ENCODE measurements at places on chromosomes 12 and 14. TPM values are rescaled to one million over a fixed set of nuclear protein-coding genes. Genes with fewer than 3 reads are reported as not detected.

GRCh38 chr14:24441904-24442239 lies 704 bp downstream of the SDR39U1 start:
- no peak for DNase-seq

The KLRD1 gene
- total RNA-seq: 3.5 TPM

- peak; percentile 46 for DNase-seq
Measured at GRCh38 chr12:113462117-113462774, 9.4 kb downstream of the LHX5 start.

The CLEC1A gene
- total RNA-seq: not detected

The IFNG-AS1 gene
- total RNA-seq: not detected

- DNase-seq: no peak
Measured at GRCh38 chr14:34368115-34368970, 93.7 kb downstream of the SPTSSA start.

DNA sequence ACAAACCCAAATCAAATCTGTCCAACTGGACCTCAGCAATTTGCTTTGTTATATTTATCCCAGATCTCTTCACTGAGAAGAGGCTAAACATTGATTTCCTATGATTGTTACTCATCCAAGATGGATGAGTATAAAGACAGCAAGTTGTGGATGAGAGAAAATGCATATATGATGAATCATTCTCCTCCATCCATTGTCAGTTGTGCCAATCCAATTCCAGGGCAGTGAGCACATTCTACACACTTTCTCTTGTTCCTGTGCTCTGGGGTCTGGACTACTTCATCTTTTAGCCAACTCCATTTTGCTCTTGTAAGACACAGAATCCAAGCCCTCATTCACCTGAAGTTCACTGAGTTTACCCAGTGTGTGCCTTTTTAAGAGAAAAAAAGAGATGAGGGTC lies 105.7 kb downstream of the GCH1 start:
- no peak for DNase-seq

DNA sequence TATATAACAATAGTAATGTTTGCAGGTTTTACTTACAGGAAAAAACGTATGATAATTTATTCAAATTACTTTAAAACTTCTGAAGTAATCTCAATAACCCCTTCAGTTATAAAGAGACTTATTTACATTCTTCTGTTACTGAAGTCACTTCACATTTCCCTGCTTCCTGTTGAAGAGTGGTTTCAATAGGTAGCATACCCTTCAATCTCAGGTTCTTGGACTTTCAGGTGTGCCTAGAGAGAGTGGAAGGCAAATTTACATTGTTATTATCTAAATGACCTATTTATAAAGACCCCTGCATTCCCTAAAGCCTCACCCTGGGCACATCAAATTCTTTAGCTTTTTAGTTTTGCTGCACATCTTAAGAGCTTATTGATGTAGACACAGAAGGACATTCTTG lies 137.6 kb upstream of the AEBP2 start:
- DNase-seq: no peak

The CISTR gene
- not detected for total RNA-seq

DNA sequence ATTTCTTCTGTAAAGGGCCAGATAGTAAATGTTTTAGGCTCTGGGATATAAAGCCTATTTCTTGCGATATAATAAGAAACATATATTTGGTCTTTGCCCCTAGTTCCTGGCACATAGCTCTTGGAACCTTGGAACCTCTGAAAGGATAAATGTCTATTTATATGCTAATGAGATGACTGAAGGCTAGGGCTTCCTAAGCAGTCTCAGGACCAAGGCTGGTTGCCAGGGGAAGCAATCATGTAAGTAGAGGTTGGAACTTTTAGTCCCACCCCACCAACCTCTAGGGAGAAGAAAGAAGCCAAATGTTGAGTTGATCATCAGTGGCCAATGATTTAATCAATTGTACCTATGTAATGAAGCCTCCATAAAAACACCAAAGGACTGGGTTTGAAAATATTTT lies 26.6 kb upstream of the NFYB start:
- no peak for DNase-seq

The PGAM5 gene
- 80.7 TPM for total RNA-seq

DNA sequence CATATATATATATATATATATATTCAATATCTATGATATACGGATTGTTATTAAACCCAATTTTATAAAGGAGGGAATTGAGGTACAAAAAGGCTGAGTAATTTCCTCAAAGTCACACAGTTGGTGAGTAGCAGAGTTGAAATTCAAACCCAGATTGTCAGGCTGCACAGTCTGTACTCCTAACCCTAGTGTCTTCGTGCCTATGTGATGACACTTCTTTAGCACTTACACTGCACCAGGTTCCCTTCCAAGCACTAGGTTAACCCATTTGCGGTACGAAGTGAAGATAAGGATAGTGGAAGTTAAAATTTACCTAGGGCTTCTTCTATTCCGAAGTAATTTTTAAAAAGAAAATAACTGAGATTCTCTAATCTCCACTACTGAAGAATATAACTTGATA lies 125.1 kb upstream of the TSPAN8 start:
- no peak for DNase-seq

GRCh38 chr12:19052689-19053088 lies 76.8 kb upstream of the PLEKHA5 start:
- no peak for DNase-seq

The NACA gene
- total RNA-seq: 1,037 TPM

- no peak for DNase-seq
Measured at GRCh38 chr12:58916921-58917511, 3.3 kb downstream of the LRIG3 start.

DNA sequence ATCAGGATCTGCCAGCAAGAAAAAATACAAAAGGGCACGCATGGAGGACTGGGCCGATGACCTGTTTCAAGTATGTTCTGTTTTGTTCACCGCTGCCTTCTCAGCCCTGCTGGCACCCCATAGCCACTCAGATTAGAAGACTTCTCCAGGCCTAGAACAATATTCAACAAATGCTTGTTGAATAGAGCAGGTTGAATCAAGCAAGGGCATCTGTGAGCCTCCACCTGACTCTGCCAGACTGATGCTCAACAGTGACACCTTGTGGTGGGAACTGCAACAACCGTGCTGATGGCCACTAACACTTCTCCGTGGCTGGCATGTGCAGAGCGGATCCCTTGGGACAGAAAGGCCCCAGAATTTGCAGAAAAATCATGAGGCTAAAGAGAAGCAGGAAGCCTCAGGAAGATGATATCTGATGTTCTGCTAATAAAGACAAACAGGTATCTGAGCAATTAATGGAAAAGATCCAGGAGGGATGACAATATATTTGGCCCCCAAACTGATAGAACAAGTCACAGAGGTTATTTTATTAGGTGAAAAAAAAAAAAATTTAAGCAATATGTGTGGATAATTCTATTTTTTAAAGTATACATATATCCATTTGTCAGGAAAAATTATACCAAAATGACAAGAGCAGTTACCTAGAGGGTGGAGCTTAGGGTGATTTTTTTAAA lies 114.3 kb downstream of the KSR2 start:
- peak; percentile 23 for DNase-seq

GRCh38 chr12:34287986-34288962 lies 266.0 kb downstream of the ALG10 start:
- no peak for DNase-seq

The BIN2 gene
- total RNA-seq: 45.8 TPM

GRCh38 chr12:107331912-107332311 lies 238.6 kb upstream of the CRY1 start:
- no peak for DNase-seq

- DNase-seq: no peak
Measured at GRCh38 chr12:122871851-122872780, 23.8 kb downstream of the VPS37B start.

The FITM1 gene
- total RNA-seq: 1.0 TPM

DNA sequence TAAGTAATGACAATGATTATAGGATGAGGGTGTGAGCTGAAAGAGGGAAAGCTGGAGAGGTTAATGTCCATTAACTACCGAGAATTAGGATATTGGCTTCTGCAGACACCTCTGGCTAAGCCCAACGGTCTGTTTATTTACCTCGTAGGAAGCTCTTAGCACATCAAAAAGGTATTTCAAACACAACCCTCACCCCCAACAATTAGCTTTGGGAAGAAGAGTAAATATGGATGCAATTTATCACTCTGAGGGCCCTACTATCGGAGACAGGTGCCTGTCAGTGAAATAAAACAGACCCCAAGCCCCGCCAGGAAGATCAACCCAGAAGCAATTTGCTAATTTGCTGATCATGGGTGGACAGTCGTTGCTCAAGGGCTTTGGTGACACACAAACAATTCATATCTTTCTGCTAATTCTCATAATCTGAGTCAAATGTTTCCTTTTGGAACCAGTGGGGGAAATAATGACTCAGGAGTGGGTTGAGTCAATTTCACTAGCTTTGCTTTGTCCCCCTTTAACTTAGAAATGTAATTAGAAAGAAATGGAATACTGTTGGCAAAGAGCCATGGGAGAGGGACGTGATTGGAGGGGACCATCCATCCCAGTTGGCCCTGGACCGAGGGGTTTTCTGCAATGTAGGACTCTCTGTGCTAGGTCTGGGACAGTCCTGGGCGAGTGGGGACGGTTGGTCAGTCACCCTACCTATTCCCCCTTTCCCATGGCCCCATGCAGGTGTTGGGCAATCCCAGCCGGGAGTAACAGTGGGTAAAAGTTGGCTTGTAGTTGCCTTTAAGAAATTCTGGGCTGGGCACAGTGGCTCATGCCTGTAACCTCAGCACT lies 99.1 kb upstream of the MED13L start:
- no peak for DNase-seq

GRCh38 chr14:60220084-60220483 lies 28.9 kb upstream of the PPM1A start:
- no peak for DNase-seq

The TSHR gene
- not detected for total RNA-seq

The NEUROD4 gene
- total RNA-seq: not detected

DNA sequence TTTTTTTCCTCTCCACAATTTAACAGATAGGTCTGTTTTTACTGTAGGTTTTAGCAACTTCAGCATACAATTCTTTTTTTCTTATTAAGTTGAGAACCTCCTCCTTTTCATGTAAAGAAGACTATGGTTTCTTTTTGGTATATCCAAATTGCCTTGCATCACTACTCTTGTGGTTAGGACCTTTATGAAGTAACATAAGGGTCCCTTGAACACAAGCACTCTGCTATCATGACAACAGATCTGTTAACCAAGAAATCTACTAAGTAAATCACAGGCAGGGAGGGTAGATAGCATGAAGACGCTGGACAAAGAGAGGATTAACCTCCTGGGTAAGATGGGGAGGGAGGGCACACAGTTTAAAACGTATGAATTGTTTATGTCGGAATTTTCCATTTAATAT lies 380.6 kb downstream of the CCDC91 start:
- DNase-seq: no peak

DNA sequence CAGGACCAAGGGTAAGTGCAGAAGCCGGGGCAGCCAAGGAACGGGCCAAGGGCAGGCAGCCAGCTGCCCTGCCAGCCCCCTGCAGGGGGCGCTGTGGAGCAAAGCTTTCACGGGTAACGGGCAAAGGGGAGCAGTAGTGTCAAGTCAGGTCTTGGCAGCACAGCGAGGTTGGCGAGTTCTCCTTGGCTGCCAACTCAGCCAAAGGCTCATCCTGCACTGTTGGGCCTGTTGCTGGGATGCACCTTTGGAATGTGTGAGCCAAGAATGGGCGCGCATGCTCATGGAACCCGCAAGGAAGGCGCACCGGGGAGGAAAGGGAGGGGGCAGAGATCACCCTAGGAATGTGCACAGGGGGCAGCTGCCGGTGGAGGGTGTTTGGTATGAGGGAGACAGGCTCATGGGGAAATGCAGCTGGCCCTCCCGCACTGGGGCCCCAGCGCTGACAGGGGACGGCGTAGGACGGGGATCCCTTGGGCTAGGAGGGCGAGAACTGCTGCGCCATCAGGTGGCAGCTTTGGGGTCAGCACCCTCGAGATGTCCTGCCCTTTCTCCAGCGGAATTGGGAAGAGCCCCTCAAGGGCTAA lies 138.0 kb downstream of the ASCL4 start:
- peak; percentile 62 for DNase-seq

The FNTB gene
- 17.5 TPM for total RNA-seq

The KRT4 gene
- not detected for total RNA-seq

- no peak for DNase-seq
Measured at GRCh38 chr14:100593751-100594624, 6.8 kb upstream of the BEGAIN start.

The KRT85 gene
- total RNA-seq: not detected

The PIANP gene
- total RNA-seq: 0.18 TPM

DNA sequence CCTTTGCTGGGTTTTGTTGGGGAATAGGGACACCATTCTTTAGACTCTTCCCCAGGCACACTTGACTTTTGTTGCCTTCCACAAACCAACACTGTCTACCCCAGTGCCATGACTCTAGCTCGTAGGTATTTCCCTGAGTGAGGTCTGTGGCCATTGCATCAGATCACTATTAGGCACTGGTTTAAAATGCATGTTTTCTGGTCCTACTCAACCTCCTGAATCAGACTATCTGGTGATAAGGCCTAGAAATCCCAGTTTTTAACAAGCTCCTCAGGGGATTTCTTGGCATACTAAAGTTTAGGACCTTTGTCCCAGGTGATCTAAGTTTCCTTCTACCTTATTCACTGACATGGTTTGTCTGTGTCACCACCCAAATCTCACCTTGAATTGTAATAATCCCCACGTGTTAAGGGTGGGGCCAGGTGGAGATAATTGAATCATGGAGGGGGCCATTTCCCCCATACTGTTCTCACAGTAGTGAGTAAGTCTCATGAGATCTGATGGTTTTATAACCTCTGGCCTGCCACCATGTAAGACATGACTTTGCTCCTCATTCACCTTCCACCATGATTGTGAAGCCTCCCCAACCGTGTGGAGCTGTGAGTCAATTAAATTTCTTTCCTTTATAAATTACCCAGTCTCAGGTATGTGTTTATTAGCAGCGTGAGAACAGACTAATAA lies 87.8 kb upstream of the PSMC1 start:
- DNase-seq: no peak

- DNase-seq: no peak
Measured at GRCh38 chr12:65494537-65494936, 216.1 kb downstream of the MSRB3 start.

The CORO1C gene
- total RNA-seq: 81.5 TPM

DNA sequence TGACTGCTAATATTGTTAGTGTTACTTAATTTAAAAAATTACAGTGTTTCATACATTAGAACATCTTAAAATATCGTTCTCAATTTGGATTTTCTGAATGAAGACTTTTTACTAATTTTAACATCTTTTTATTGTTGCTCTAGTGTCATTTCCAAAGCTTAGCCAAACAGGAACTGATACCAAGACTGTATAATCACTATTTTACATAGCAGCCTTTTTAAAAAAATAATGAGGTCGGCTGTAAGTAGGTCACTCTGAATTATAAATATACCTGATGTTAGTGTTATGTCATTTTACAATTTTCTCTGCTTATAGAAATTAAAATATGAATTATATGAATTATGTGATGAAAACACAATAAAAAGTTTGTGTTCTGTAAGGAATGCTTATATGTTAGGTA lies 321.5 kb downstream of the TMEM117 start:
- no peak for DNase-seq

DNA sequence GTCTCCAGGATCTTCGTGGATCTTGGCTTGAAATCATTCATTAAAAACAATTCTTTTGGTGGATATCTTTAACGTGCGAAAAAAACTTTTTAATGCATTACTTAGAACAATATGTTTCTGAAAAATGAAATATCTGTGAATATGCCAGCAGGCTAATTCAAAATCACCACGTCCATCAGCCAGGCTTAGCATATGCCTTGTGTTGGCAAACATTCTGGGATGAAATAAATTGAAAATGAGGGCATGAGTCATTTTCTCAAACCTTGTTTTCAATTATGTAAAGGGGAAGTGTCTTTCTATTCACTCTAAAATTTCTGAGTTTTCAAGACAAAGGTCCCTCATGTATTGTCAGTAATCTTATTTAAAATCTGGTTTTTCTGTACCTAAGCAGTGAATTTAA lies 393.9 kb downstream of the PAWR start:
- DNase-seq: no peak

The HOXC4 gene
- 0.14 TPM for total RNA-seq

The SYT1 gene
- not detected for total RNA-seq

Data from activated T-helper 2 cell treated with anti-CD3 and anti-CD28 coated beads, Interferon-gamma antibody, Interleukin-2, Interleukin-4, amounts not matched to agents 10 μg/mL and 5 μg/mL and 100 μg/mL, durations not matched to agents 14 hours and 24 hours and 36 hours (primary cell).